Bronchial smooth muscle cell (primary cell): ENCODE measurements at places on chromosomes 12 and 14. TPM values are rescaled to one million over a fixed set of nuclear protein-coding genes. Genes with fewer than 3 reads are reported as not detected.

SLCO1A2 gene
- total RNA-seq = not detected in 2 replicates

HOXC6 gene
- 0.16 and 0.43 TPM in 2 replicates for total RNA-seq

PLEKHD1 gene
- total RNA-seq = under 0.01 TPM in 2 replicates

CCDC196 gene
- total RNA-seq = not detected in 2 replicates

NTN4 gene
- 14.7 and 48.6 TPM in 2 replicates for total RNA-seq

KRT6B gene
- total RNA-seq = 0.47 and 2.0 TPM in 2 replicates

FOXN4 gene
- not detected in 2 replicates for total RNA-seq

C3AR1 gene
- not detected in 2 replicates for total RNA-seq

KRT4 gene
- total RNA-seq = 0.34 TPM in 1 of 2 replicates, not detected in the other

TMEM233 gene
- not detected in 2 replicates for total RNA-seq

MUCL1 gene
- total RNA-seq = not detected in 2 replicates

ADIPOR2 gene
- 21.6 and 28.7 TPM in 2 replicates for total RNA-seq

OTX2 gene
- not detected in 2 replicates for total RNA-seq

ST8SIA1 gene
- total RNA-seq = 3.2 and 11.3 TPM in 2 replicates

OR6C2 gene
- total RNA-seq = not detected in 2 replicates

CISTR gene
- total RNA-seq = not detected in 2 replicates

SLC25A47 gene
- total RNA-seq = not detected in 2 replicates

RNF212B gene
- total RNA-seq = not detected in 2 replicates

LPAR5 gene
- total RNA-seq = not detected in 2 replicates

MARCHF9 gene
- total RNA-seq = 1.3 and 4.5 TPM in 2 replicates

SERPINA9 gene
- total RNA-seq = not detected in 2 replicates

POP5 gene
- total RNA-seq = 43.2 and 61.9 TPM in 2 replicates

SCNN1A gene
- total RNA-seq = 0.16 and 0.34 TPM in 2 replicates

GPR68 gene
- total RNA-seq = 10.4 and 42.4 TPM in 2 replicates

AQP2 gene
- not detected in 2 replicates for total RNA-seq

CCDC177 gene
- 0.09 TPM in 1 of 2 replicates, not detected in the other for total RNA-seq

VWF gene
- 0.69 and 0.79 TPM in 2 replicates for total RNA-seq

GPR65 gene
- total RNA-seq = not detected in 2 replicates

GPRC5A gene
- 7.6 and 7.9 TPM in 2 replicates for total RNA-seq

SLC25A21 gene
- 0.17 and 0.63 TPM in 2 replicates for total RNA-seq

KIAA0586 gene
- 10.8 and 11.0 TPM in 2 replicates for total RNA-seq

INHBC gene
- total RNA-seq = not detected in 2 replicates

ADAM20 gene
- total RNA-seq = 0.94 and 1.9 TPM in 2 replicates
